Progenitor cell of endocrine pancreas (in vitro differentiated cells): ENCODE measurements at places on chromosomes 16 and 17. TPM values are rescaled to one million over a fixed set of nuclear protein-coding genes. Genes with fewer than 3 reads are reported as not detected.

DNA sequence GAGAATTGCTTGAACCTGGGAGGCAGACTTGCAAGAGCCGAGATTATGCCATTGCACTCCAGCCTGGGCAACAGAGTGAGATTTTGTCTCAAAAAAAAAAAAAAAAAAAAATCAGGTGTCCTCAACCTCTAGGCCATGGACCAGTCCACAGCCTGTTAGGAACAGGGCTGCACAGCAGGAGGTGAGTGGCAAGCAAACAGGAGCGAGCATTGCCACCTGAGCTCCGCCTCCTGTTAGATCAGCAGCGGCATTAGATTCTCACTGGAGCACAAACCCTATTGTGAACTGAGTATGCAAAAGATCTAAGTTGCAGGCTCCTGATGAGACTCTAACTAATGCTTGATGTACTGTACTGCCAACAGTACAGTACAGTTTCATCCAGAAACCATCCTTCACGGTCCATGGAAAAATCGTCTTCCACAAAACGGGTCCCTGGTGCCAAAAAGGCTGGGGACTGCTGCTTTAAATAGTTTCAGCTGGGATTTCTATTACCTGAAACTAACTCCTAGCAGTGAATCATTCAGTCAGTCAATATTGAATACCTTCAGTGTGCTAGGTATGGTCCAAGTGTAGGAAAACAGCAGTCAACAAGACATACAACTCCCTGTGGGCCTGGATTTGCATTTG, 56.3 kb upstream of the DHX40 start:
- no peak overlapping the region for H3K27ac ChIP-seq
- peaks cover 2% of the 10 kb centered on the region for H3K4me1 ChIP-seq

- no peak overlapping the region for H3K4me3 ChIP-seq
- H3K27me3 ChIP-seq, result no peaks in the 10 kb centered on the region
- no peaks in the 10 kb centered on the region for H3K4me1 ChIP-seq
- no peak overlapping the region for H3K27ac ChIP-seq
These were observed 109.1 kb upstream of the CDC42EP4 start for GRCh38 chr17:73420897-73421296.

- peaks cover 15% of the 10 kb centered on the region for H3K36me3 ChIP-seq
- DNase-seq, result no peak
- H3K27ac ChIP-seq, result peak overlapping the region; percentile 87
- H3K27me3 ChIP-seq, result no peaks in the 10 kb centered on the region
- peak overlapping the region; percentile 15 for H3K4me3 ChIP-seq
These were observed 216.0 kb downstream of the ZNF423 start for GRCh38 chr16:49639739-49640431.

DNA sequence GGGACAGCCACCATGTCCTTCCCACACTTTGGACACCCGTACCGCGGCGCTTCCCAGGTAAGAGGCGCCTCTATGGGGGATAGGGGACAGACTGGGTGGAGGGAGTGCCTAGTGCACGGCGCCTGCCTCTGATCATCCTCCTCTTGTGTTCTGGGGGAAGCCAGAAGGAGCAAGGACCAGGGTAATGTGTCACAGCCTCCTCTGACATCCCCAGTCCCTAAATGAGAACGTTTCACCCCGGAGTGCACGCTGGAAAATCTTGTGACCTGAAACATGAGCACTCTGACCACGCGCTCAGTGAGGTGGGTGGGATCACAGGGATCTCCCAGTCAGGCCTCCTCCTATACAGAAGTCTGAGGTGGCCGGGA, 1.1 kb downstream of the IRX6 start:
- H3K4me1 ChIP-seq, result peaks cover 2% of the 10 kb centered on the region
- no peak for DNase-seq
- no peaks in the 10 kb centered on the region for H3K36me3 ChIP-seq
- H3K27me3 ChIP-seq, result peaks cover 89% of the 10 kb centered on the region
- H3K4me3 ChIP-seq, result no peak overlapping the region

- H3K36me3 ChIP-seq, result no peaks in the 10 kb centered on the region
- no peak for DNase-seq
- peaks cover 4% of the 10 kb centered on the region for H3K4me1 ChIP-seq
- H3K27ac ChIP-seq, result no peak overlapping the region
- no peak overlapping the region for H3K4me3 ChIP-seq
These were observed 55.9 kb upstream of the SIAH1 start for GRCh38 chr16:48441106-48441505.

- no peaks in the 10 kb centered on the region for H3K27me3 ChIP-seq
- no peak overlapping the region for H3K4me3 ChIP-seq
- H3K27ac ChIP-seq, result peak overlapping the region; percentile 18
- peaks cover 22% of the 10 kb centered on the region for H3K4me1 ChIP-seq
These were observed 59.0 kb downstream of the MSI2 start for GRCh38 chr17:57315061-57316015.

DNA sequence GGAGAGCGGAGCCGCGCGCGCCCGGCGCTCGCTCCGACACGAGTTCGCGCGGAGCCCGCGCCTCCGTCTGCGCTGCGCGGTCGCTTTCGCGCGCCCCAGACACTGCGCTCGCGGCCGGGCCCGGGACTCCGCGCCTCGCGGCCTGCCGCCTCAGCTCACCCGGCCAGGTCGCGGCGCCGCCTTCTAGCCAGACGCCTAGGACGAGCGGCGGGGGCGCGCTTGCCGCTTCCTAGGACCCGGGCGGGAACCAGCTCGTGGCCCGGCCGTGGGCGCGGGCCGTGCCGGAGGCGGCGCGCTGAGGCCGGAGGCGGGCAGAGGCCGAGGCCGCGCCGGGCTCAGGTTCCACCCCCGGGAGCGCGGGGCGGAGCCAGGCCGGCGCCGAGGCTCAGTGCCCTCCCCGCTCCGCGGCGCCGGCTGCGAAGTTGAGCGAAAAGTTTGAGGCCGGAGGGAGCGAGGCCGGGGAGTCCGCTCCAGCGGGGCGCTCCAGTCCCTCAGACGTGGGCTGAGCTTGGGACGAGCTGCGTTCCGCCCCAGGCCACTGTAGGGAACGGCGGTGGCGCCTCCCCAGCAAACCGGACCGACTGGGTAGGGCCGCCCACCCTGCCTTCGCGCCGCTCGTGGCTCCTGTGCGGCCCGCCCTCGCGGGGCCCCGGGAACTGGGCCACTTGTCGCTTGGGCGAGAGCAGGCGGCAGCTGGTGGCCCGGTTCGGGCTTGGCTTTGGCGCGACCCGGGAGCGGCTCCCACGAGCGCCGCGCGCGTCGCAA, at the start of gene SPHK1:
Gene SPHK1, plus strand, starts transcription at position 388 of the 765 bp plus-strand sequence. CDS start 1,036 bp downstream, outside the sequence.
- H3K27me3 ChIP-seq, result peaks cover 20% of the 10 kb centered on the region
- peak within 1 kb of the TSS; percentile 88 for H3K4me3 ChIP-seq
- H3K27ac ChIP-seq, result peak within 1 kb of the TSS; percentile 90
- peak; percentile 44 for DNase-seq
- H3K36me3 ChIP-seq, result no peaks in the 10 kb centered on the region

The IKZF3 gene
- total RNA-seq, result not detected in 2 replicates
